ENCODE measurements at places on chromosomes 13 and 19. TPM values are rescaled to one million over a fixed set of nuclear protein-coding genes. Genes with fewer than 3 reads are reported as not detected.

FFAR1 gene
- total RNA-seq: not detected

LGALS14 gene
- not detected for total RNA-seq

DNA sequence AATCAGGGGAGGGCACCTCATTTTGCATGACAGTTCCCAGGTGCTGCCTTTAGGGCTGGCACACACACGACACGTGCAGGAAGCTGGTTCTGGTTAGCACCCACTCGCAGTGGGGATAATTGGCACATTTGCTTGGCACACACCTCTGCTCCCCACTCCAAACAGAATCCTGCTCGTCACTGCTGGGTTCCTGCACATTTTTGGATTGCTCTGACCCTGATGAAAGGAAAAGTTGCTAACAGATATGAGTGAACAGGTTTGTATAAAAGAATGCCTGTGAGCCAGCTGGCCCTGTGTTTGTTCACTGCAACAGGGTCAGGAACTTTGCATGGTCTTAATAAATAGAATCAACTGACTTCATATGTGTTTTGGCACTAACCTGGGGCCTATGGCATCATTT, 1500.4 kb downstream of the EFNB2 start:
- DNase-seq: no peak

DNA sequence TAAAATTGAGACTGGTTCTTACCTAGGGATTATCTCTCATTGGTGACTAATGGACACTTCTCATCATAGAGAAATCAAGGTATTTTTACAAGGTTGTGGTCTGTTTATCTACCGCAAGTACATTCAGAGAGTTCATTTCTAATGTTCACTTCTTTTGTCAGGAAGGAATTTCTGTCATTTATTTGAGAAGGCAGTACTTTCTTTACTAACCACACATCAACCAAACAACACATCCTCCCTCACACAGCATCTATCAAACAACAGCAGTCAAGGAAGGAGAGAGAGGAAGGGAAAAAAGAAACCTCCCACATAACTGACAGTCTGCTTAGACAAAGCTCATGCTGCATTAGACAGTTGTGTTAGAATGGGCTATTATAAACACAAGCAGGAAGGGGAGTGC, 182.3 kb upstream of the KLF12 start:
- no peak for DNase-seq

- no peak for DNase-seq
Observed at GRCh38 chr19:19847781-19848180, 17.9 kb upstream of the ZNF253 start.

- no peak for DNase-seq
Observed at GRCh38 chr13:58080806-58081205, 449.3 kb downstream of the PCDH17 start.

GRCh38 chr13:88701551-88701950, 1030.4 kb downstream of the SLITRK5 start:
- DNase-seq: no peak

- DNase-seq: no peak
Observed at GRCh38 chr13:99178636-99179035, 22.0 kb upstream of the UBAC2 start.

- DNase-seq: no peak
Observed at GRCh38 chr13:24887759-24888158, 123.8 kb downstream of the RNF17 start.

- no peak for DNase-seq
Observed at GRCh38 chr13:107234319-107235073, 666.6 kb upstream of the ARGLU1 start.

DNA sequence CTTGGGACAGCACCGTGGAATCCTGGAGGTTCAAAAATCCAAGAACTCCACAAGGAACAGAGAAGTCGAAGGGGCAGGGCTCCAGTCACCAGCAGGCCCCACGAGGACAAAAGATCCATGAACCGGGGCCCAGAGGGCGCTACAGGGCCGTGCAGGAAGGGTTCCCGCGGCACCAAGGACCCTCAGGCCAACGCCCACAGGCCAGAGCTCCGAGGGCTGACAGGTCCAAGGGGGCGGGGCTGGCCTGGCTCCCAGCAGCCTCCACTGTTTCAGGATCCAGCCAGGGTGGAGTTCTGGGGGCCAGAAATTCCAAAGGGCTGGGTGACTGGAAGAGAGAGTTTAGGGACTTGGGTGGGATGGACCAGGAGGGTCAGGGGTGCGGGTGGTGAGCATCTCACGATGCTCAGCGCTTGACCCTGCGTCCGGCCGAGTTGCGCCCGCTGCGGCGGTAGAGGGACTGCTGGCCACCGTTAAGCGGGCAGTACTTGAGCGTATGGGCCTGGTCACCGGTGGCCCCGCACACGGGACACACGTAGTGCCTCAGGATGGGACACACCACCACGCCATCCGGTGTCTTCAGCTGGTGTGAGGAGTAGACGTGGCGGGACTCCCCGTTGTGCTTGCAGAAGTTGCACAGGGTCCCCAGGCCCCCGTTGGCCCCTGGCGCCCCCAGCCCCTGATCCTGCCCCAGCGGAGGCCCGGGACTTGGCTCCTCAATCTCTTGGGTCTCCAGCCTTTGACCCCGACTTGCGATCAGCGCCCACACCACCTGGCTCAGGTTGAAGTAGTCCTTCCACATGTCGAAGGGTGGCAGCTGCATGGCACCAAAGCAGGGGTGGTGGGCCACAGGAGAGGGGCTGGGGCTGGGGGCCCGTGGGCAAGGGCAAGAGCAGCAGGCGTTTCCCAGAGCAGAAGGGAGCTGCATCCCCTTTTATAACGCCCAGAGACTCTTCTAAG, at the start of gene NANOS2:
TSS of gene NANOS2 (minus strand) at position 905 of the 957 bp plus-strand sequence. CDS start at position 820, 85 bp downstream.
- DNase-seq: peak; percentile 45

TRIP10 gene
- total RNA-seq: 19.0 TPM

DNA sequence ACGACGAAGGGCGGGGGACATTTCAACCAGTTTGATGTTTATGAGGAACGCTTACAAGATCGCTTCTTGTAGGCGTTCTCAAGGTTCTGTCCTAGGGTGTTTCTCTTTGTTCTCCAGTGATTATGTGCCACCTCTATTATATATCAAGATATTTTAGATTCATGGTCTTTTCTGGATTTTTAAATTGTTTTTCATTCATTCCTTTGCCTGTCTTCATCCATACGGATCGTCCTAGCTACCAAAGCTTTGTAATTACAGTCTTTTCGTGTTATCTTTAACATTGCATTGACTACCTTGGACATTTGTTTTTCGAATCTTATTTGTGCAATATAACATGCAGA, 342 bp upstream of the EID2 start:
- DNase-seq: no peak
